ENCODE measurements at places on chromosomes 3 and 15.

GRCh38 chr15:57196865-57197264, 179.4 kb upstream of the CGNL1 start:
- no peak for DNase-seq

DNA sequence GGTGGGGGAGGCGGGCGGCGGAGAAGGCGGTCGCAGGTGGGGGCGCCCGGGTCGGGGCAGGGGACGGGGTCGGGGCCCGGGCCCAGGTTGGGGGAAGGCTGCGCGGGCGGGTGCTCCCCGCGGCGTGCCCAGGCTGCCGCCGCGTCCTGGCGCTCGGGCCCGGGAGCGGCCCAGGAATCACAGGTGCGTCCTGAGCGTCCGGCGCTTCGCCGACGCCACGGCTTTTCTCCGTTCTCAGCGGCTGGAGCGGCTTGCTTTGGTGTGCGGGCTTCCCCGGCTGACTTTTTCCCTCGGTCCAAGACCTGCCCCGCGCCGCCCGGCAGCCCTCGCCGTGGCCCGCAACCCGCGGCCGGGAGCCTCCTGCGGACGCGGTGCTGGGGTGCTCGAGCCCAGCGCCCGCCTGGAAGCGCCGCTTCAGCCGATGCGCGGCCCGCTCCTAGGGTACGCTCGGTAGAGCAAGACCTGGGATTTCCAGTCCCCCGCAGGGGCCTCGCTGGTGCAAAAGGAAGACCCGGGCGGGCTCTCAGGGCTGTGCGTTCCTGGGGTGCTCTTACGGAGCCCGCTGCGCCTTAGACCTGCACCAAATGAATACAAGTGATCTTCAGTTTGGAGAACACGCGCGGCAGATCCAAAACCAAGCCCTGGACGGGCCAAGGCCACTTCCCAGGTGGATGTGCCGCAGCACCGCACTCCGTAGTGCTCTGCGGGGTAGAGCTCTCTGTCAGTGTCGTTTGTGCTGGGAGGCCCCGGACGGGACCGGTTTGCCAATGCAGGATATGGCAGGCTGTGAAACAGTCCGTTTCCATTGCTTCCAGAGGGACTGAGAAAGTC, 639 bp downstream of the NIPA1 start:
- no peak for DNase-seq

DNA sequence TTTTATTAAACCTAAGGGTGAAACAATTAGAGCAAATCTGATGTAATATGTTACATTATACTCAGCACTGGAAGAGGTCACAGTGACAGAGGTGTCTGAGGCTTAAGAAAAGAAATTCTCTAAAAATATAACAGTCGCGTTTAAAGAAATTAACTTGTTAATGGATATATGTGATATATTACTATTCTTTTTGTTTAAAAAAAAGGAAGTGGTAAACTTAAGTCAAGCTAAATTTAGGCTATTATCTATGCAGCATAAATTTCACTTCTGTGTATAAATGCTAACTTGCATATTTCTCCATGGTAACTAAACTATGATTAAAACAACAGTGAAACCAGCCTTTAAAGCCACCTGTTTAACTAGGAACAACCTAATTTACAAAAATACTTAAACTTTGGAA, 191.3 kb downstream of the FOXP1 start:
- no peak for DNase-seq

- DNase-seq = no peak
These were observed 3.4 kb upstream of the P3H2 start for GRCh38 chr3:190124067-190124466.

- DNase-seq = no peak
These were observed 194.3 kb downstream of the NR2F2 start for GRCh38 chr15:96524676-96525417.

DNA sequence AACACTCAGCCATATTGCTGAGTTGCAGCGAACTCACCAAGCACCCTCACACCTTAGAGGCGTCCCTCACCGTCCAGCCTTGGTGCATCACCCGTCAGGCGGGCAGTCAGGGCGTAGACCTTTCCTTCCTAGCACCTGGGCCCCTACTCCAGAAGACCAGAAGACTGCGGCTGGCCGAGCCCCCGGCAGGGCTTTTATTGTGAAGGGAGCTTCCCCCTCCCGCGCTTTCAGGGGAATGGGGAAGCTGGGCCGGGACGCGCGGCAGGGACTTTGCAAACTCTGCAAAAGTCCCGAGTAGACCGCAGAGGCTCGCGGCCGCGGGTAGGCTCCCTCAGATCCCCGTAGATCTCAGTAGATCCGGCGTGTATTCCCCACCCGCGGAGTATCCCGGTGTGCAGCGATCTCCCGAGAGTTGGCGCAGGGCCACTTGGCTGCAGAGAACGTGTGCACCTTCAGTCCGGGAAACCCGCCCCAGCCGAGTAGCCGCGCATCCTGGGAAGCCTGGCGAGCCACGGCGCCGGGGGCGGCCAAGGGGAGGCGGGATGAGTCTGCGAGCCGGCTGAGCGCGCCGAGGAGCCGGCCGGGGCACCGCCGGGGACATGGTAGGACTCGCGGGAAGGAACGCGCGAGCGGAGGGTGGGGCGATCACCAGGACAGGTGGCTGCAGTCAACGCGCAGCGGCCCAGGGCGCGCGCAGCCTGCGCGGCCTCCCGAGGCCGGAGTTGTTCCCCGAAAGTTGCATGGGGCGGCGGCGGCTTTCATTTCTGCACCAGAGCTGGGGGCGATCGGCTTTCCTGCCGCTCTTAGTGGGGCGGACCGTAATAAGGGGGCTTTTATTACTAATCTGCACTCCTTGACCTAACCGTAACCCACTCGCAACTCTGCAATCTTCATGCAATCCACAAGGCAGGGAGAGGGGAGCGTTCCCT, at the start of gene GASK1A:
Gene GASK1A, plus strand, starts transcription at position 268 of the 929 bp plus-strand sequence. Its CDS starts 332 bp downstream, at position 600.
- DNase-seq = peak; percentile 68

GRCh38 chr3:64905906-64906410, 218.2 kb upstream of the ADAMTS9 start:
- no peak for DNase-seq

All from RWPE2 (cell line).